Activated CD4-positive, alpha-beta T cell treated with anti-CD3 and anti-CD28 coated beads, Interleukin-2, amount 50 U/mL, for 4 hours (primary cell): ENCODE measurements at places on chromosomes 11 and 22.
A peak's percentile ranks its signal among the peaks of the same experiment; 100 is the strongest.

GRCh38 chr22:44663256-44663999 is 38.6 kb upstream of the PRR5 start:
- no peak for DNase-seq

GRCh38 chr22:48821346-48821690 is 1006.4 kb downstream of the BRD1 start:
- no peak for DNase-seq

DNA sequence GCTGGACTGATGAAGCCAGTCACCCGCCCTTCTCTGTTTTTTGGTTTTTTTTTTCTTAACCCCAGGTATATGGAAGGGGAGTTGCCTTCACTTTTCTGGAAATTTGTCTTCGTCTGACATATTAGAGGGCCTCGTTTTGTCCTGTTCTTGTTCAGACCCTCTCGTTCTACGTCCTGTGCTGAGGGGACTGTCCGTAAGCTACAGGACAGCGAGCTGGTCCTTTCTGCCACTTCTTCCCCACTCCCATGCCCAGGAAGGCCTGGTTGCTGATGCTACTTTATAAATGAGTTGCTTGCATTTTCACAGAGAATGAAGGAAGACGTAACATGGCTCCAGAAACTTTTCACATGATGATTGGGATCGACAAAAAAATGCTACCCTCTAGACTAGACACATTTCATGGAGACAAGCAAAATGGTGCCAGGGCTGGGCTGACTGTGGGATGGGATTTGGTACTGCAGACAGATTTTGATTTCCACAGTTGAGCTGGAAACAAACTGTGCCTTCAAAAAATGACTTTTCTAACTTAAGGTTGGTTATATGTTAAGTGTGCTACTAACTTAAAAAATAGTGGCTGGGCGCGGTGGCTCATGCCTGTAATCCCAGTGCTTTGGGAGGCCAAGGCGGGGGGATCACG is 27.2 kb upstream of the CRKL start:
- no peak for DNase-seq

DNA sequence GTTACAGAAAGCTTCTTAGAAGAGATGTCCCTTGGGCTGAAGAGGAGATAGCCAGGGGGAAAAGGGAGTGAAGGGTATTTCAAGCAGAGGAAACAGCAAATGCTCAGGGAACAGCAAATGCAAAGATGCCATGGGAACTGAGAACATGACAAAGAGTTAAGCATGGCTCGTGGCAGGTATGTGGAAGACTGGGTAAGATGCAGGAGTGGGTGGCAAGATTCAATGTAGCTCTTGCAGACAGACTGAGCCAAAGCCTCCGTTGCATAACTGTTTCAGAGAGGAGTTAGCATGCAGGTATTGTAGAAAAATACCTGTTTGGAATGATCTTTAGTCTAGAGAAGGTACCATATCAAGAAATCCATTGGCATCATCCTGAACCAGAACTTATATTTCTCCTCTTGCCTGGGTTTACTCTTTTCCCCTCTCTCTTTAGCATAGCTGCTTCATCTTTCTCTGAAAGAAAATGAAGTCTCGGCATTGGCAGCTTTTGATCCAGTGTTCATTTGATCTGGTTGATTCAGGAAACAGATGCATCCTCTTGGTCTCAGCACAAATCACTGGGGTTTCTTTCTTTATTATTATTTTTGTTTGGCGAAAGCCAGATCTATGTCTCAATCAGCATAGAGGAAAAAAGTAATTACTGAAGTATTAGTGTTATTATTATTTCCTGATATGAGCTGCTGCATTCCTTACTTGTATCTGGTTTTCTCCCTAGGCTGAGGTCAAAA is 41.7 kb upstream of the NUP160 start:
- DNase-seq = no peak

GRCh38 chr22:32761251-32761903 is 40.1 kb upstream of the TIMP3 start:
- no peak for DNase-seq

DNA sequence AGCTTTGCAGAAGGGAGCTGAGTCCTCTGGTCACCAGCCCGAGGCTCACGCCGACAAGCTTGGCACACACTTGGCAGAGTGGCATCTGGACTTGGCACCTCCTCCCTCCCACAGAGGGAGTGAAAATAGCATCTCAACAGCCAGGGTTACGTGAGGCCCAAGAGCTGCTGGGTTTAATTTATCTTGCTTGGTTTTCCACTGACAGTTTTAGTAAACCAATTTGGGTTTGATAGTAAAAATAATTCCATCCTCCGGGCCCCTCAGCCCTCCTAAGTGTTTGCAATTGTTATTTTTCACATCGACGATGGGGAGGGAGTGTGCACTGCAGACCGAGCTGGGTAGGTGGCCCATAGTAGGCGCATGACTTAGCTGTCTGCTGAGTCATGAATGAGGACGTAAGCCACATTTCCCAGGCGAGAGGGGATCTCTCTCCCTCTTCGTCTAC is 107.6 kb upstream of the ASPHD2 start:
- no peak for DNase-seq

DNA sequence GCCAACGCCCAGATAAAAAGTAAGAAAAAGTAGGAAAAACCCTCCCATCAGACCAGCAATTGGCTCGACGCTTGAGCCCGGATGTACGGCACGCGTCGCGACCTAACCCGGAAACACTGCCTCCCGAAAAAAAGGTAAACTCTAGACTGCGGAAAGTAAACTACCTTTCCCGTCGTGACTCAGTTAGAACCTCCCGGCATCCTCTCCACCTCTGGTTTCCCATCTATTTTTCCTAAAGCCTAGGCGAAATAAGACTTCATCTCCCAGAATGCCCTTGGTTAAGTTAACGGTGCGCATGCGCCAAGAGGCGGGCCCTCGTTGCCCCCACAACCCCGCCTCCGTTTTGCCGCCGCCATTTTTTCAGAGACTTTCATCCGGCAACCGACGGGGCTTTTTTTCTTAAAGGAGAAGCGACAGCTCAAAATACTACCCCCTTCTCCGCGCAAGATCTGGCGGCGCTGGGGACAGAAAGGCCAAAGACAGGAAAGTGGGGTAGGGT is 678 bp upstream of the ZFP91 start:
- peak; percentile 91 for DNase-seq

DNA sequence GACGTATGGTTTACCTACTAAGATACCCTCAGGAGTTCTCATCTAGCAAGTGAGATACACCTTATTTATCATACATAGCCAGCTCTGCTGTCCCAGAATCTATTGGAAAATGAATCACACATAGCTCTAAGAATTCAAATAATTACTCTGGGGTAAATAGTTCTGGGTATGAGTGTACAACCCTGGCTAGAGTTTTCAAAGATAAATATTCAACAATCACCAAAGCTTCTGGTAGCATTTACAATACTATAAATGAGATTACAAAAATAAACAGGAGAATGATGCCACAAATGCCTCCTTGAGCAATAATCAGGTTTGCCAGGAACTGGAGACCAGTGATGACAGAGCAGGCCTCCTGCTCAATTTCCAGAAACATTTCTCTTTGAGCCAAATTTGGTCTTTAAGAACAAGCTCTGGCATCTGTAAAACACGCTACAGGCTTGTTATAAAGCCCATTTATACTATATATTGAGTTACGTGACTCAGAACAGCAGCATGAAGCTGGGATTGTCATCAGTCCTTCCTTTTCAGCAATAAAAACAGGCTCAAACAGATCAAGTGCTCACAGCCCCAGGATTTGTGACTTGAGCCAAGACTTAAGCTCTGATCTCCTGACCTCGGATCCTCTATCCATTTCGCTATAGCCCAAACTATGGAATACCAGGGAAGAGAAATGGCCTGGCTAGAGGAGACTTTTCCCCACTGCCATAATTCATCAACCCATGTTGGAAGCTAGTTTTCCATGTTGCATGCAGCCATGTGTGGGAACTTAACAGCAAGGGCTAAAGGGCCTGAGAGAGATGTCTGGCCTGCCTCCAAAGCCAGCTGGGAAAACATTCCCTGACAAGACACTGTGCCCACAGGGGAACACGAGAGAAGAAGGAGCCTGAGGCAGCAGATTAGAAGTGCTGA is 19.7 kb downstream of the RAB30 start:
- no peak for DNase-seq

GRCh38 chr22:30435674-30436126 is 10.1 kb downstream of the MTFP1 start:
- peak; percentile 70 for DNase-seq
